HTR-8/SVneo (cell line): ENCODE measurements at places on chromosomes 3 and 15.

DNA sequence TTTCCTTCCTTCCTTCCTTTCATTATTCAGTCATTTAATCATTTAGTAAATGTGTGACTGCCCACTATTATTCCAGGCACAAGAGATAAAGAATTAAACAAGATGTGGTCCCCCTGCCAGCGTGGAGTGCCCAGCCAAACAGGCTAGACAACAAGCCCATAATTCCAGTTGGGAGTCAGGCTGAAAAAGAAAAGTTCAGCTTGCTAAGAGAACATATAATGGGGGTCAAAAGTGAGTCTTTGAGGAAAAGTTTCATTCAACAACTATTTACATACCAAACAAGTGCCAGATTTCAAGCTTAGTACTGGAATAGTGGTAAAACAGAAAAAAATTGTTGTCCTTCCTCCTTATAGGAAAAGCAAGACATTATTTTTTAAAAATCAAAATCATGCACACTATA is 523.7 kb downstream of the TAFA4 start:
- no peak for DNase-seq

DNA sequence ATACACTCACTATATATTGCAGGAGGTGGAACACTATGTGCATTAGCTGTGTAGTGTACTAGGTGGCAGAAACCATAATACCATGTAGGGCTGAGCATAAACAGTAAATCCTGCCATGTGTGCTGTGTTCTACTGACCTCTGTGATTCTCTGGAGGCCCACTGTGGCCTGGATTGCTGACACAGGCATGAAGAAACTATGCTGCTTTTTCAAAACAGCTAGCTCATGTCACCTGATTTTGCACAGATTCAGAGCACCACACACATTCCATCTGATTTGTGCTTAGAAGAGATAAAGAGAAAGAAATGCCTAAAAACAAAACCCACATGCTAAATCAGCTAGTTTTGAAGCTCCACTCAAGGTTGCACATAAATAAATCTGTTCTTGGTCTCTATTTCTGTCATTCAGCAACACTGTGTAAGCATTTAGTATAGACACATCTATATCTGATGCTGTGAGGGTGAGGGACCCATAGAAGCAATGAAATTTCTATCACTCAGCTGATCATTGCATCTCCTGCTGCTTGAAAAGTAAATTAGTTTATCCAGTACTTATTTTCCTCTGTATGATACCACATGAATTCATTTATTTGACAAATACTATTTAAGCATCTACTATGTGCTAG is 1007.7 kb upstream of the SEMA6D start:
- no peak for DNase-seq

- DNase-seq: no peak
Measured at GRCh38 chr3:190721330-190721729, 141.2 kb downstream of the GMNC start.

DNA sequence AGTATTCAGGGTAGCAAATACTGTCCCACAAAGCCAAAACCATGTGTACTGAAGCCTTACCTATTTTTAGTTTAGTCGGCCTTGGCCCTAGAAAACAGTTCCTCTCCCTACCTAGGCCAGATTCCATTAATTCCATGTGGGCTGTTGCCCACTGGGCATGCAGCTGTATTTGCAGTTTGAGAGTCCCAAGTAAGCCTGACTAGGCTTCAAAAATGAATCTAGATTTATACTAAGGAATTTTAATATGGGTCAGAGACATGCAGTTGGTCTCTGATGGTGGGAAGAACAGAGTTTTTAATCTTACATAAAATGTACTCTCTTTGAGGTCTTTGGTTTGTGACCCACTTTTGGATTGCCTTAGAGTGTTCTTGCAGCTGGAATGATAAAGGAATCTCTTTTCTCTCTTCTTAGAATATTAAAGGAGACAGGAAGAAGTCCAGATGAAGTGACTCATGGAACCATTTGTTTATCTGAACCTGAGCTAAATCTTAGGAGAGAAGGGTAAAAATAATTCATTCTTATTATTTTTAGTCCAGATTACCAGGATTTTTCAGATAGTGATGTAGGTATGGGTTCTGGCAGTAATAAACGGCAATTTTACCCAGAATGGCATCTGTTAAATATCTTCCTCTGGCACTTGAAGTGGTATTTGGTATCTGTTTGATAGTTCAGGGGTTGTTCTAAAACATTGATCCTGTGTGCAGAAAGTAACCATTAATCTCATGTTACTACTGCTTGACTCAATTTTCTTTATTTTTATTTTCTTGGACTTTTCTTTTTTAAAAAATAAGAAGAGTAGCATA is 33.8 kb downstream of the GLCE start:
- DNase-seq: no peak

DNA sequence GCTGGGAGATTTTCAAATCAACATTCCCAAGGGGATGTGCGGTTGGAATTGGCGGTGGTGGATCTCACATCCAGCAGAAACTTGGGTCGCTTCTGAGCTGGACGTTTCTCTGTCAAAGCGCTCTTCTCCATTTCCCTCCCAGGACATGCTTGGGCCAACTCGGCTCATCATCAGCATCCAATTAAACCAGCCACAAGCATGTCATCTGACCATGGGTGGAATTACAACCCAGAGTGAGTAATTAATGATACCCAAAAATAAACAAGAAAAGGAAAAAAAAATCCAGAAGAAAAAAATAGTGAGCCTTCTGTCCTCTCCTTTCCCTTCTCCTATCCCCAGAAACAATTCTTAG is 111.2 kb downstream of the XXYLT1 start:
- DNase-seq: no peak

GRCh38 chr3:149369991-149370866 is 7.2 kb downstream of the TM4SF1 start:
- DNase-seq: no peak

GRCh38 chr3:187830181-187830580 is 84.9 kb upstream of the BCL6 start:
- no peak for DNase-seq

- DNase-seq: no peak
Measured at GRCh38 chr3:181999314-181999713, 287.6 kb downstream of the SOX2 start.

DNA sequence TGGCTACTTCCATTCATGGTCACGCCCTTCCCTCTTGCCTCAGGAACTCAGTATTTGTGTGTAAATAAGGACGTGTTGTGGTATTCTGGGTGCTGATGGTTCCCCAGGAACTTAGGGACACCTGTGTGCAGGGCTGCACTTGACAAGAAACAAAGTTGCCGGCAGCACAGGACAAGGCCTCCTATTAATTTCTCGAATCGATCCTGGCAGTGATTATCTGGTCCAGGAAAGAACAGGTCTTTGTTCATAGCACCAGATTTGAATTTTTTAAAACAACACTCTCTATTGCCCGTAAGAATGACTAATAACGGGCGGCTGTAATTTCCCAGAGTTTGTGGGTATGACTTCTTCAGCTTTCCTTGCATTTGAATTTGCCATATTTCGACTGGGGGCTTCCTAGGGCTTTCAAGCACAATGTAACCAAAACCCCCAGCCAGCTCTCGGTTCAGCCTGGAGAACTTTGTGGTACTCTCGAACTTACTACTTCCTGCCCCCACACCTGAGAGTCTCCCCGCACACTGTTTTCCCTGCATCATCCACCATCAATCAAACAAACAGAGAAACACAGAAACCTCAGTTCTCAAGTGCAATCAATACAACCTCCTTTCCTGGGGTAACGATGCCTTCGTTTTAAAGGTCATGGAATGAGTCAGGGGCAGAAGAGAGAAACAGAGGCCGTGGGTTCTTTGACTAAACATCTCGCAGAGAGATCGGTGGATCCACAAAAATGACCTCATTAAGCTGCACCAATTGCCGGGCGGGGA is 241.7 kb upstream of the ICE2 start:
- no peak for DNase-seq

DNA sequence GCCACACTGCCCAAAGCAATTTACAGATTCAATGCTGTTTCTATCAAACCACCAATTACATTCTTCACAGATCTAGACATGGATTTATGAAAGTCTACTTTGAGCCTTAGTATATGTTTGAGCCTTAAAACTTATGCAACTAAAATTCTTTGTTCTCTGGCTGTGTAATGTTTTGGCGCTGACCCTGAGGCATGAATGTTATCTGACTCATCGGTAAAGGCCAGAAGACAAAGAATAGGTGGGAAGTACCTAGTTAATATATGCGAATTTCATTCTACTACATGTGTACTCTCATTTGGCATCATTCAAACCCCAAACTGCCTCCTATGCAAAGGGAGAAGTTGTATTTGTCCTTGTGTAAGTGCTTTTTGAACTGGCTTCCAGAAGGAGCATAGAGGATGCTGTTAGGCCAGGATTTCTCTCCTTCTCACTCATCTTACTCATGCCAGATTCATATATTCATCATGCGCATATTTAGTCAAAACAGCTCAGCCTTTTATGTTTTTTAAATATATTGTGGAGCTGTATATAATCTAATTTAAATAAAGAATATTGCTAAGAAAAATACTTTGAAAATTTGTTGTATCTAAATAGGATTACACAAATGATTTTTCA is 204.2 kb downstream of the NFKBIZ start:
- no peak for DNase-seq

- no peak for DNase-seq
Measured at GRCh38 chr3:120956143-120956542, 48.1 kb downstream of the STXBP5L start.

DNA sequence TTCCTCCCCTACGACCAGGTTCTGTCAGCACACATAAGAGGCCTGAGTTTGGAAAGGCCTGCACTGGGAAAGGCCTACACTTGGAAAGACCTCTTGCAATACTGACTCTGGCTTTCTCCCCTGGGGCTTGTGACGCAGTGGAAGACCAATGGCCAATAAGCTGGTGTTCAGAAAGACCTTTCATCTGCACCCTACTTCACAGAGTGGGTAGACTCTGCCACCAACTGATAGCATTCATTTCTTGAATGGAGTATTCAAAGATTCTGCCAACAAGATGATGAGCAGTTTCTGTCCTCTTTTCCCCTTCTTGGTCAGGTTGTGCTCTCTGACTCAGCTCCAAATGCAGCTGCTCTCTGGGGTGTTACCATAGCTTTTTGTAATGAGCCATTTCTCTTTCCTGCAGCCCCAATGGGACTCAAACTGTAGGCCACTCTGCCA is 48.8 kb downstream of the TIPARP start:
- DNase-seq: no peak

DNA sequence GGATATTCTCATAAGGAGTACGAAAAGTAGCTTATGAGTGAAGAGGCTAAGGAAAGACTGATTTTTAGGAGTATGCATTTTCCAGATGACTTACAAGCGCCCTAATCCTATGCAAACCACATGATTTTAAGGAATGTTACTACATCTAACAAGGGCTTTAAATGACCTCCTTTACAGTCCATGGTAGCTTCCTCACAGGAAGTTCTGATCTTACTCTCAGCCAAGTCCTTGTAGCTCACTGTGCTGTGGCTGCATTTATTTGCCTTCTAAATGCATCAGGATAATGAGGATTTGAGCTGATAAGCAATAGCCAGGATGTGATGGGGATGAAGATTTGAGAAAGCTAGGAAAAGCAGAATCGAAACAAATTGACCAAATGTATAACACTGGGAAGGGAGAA is 896.0 kb downstream of the MCTP2 start:
- no peak for DNase-seq

DNA sequence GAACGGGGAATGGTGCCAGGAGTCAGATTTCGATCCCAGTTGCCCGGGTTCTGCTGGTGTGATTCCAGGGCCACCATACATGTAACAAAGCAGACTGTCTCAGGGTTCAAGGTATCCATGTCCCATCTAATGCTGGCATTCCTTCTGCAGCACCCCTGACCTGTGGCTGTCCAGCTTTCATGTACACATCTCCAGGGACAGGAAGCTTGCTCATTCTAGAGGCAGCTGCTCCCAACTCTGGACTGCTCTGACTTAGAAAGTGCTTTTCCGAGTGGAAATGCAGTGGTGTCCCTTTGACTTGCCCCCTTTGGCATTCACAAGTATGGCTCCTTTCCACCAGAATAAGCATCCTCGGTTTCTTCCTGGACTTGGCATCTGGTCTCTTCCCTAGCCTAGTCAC is 30.9 kb downstream of the PML start:
- no peak for DNase-seq
